ENCODE measurements at places on chromosomes 12 and 14.

DNA sequence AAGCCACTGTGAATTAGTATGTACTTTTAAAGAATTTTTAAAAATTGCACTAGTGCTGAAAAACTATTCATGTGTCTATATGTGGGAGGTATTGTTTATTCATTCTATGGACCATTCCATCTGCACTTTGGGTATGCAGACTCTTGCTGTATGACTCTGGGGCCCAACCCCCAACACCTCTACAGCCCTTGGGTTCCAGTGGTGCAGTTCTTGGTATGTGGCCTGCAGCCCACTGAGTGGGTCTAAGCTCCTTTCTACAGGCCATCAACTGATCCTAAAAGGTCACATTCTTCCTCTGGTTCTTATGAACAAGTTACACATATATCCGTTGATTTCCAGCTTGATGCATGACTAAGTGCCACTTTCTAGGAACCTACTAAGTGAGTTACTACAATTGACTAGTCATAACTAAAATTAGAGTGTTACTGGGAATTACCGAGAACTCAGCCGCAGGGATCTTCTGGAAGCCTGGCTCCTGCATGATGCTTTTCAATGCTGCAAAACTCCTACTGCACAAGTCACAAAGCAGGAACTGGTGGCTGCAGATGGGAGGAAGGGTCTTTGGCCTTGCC is 62.4 kb upstream of the MED13L start:
- DNase-seq, result no peak

DNA sequence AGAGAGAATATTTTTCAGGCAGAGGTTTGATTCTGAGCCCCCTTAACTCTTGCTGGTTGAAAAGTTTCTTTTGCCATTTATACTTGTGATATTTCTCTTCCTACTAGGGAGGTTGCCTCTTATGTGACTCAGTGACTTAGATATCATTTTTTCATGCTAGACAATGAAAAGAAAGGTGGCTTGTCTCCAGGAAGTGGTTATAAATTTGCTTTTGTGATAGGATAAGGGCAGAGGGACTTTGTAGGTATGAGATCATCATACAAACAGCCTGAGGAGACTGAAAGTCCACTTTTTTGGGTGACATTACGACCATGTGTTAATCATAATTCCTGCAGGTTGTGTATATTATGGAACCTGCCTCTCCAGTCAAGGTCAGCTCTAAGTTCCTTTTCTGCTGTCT is 35.8 kb downstream of the ACSM4 start:
- no peak for DNase-seq

GRCh38 chr14:100032738-100033137 is 32.5 kb upstream of the EVL start:
- no peak for DNase-seq

- no peak for DNase-seq
Observed at GRCh38 chr12:119980242-119980641, 8.8 kb upstream of the BICDL1 start.
